Lung (tissue), 17 donors: ENCODE measurements at places on chromosomes 16 and 17. TPM values are rescaled to one million over a fixed set of nuclear protein-coding genes. Genes with fewer than 3 reads are reported as not detected.

MSLN gene
- 155 TPM for total RNA-seq

RHBDL3 gene
- 0.34 TPM for total RNA-seq

MYH8 gene
- total RNA-seq = 0.03 TPM

LDAF1 gene
- total RNA-seq = 25.1 TPM

KRTAP4-9 gene
- total RNA-seq = not detected

PYY gene
- 0.25 TPM for total RNA-seq

LGALS9B gene
- total RNA-seq = not detected

HSBP1 gene
- total RNA-seq = 102 TPM
